ENCODE measurements at places on chromosomes 13 and 19.

DNA sequence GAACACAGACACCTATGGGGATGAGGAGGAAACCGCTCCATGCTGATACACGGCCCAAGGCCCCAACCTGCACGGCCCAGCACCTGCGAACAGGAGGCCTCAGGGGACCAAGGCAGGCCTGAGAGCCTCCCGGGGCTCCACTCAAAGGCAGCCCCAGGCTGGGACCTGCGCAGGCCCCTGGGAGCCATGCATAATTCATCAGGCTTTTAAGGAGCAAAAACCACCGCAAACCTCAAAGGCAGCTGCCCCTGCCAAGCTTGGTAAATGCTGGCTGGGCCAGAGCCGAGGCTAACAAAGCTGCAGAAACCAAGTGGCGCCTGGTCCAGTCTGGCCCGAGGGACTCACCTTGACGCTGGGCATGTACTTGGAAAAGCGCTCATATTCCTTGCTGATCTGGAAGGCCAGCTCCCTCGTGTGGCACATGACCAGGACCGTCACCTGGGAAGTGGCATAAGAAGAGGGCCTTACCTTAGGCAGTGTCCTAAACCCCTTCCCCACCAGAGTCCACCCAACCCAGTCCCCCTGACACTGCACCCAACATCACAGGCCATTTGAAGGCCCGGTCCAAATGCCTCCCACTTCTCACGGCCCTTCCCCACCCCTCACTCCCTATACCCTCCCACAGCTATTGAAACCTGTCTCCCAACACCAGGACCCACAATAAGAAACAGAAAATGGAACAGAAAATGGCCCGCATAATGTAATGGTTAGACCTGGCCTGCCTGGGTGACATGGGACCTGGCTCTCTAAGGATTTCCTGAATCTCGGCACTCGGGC is 7.8 kb downstream of the DDX39A start:
- DNase-seq: no peak

- peak; percentile 58 for DNase-seq
Measured at GRCh38 chr19:7658219-7658686, 10.6 kb upstream of the RETN start.

DNA sequence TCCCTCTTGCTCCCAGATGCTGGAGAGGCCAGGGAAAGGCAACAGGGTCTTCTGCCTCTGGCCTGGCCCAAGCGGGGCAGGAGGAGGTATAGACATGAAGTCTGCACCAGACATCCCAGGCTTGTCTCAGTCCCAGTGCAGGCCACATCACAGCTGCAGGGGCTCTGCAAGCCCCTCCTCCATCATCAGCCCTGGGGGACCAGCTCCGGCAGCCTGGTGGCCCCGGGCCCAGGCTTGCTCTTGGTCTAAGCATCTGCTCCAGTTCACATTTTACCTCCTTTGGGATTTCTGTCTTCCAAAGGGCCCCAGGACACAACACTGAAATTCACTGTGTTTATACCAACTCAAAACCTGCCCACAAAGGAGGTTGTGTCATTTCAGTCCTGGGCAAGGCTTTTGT is 359.4 kb downstream of the ZNF536 start:
- no peak for DNase-seq

- no peak for DNase-seq
Measured at GRCh38 chr13:36612230-36612629, 61.6 kb upstream of the SERTM1 start.

DNA sequence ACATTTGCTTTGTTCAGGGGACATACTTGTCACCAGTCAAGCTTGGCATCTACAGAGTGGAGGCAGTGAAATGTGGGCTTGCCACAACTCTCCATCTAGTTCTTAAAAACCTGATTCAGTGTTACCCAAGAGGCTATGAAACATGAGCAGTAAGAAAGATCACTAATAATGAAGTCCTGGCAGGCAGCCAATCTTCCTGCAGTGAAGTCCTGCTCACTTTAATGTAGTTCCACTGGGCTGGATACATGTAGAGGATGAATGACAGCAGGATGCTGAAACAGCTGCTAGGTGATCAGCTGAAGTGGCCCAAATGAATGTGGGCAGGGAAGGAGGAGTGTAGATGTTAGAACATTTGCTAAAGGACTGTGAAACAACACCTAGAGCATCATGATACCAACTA is 1213.1 kb downstream of the OLFM4 start:
- no peak for DNase-seq

- no peak for DNase-seq
Measured at GRCh38 chr13:42380420-42381164, 108.6 kb downstream of the AKAP11 start.

GRCh38 chr13:45332036-45332830 is 8.8 kb downstream of the TPT1 start:
- DNase-seq: no peak

GRCh38 chr19:56732976-56733375 is 61.4 kb upstream of the ZNF835 start:
- no peak for DNase-seq

- no peak for DNase-seq
Measured at GRCh38 chr13:30496147-30496546, 30.4 kb upstream of the HMGB1 start.

- DNase-seq: no peak
Measured at GRCh38 chr13:24148414-24149235, 11.9 kb upstream of the SPATA13 start.

GRCh38 chr19:48718711-48719231 is 754 bp downstream of the MAMSTR start:
- DNase-seq: no peak

- no peak for DNase-seq
Measured at GRCh38 chr13:85166891-85167290, 632.3 kb downstream of the SLITRK6 start.

Measured in stimulated activated CD4-positive, alpha-beta T cell treated with anti-CD3 and anti-CD28 coated beads, Interleukin-1b, Interleukin-23, amount 100 ng/mL, for 48 hours (primary cell).